Endothelial cell (in vitro differentiated cells): ENCODE measurements at places on chromosomes 1 and 21.

DNA sequence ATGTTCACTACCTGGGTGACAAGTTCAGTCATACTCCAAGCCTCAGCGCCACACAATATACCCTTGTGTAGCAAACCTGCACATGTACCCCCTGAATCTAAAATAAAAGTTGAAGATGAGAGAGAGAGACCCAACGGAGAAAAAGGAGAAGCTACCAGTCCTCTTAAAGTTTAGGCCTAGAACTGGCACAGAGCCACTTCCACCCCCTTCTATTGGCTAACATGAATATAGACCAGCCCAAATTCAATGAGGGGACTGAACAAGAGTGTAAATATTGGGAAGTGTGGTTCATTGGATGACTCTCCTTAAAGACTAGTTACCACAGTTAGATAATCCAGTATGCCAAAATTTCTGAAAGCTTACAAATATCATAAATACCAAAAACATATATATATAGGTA, 139.9 kb upstream of the ATP1B1 start:
- no peak for DNase-seq

- DNase-seq, result peak; percentile 76
Measured at GRCh38 chr1:36609241-36610027, 126.7 kb upstream of the CSF3R start.

- no peak for DNase-seq
Measured at GRCh38 chr1:178679237-178679636, 45.8 kb upstream of the RALGPS2 start.

DNA sequence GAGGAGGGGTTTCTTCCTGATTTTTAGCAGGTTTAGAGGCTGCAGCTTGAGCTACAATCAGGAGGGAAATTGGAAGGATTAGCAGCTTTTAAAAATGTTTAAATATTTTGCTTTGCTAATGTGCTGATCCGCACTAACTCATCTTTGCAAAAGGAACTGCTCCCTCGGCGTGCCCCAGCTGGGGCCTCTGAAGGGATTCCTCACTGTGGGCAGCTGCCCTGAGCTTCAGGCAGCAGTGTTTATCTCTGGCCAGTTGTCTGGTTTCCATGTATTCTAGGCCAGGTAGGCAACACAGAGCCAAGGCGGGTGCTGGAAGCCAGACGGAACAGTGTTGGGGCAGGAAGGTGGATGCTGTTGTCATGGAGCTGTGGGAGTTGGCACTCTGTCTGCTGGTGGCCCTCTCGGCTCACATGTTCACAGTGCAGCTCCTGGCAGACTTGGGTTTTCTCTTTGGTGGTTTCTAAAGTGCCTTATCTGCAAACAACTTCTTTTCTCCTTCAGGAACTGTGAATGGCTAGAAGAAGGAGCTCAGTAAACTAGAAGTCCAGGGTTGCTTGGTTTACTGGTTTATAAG, 18.9 kb downstream of the NECAP2 start:
- no peak for DNase-seq

DNA sequence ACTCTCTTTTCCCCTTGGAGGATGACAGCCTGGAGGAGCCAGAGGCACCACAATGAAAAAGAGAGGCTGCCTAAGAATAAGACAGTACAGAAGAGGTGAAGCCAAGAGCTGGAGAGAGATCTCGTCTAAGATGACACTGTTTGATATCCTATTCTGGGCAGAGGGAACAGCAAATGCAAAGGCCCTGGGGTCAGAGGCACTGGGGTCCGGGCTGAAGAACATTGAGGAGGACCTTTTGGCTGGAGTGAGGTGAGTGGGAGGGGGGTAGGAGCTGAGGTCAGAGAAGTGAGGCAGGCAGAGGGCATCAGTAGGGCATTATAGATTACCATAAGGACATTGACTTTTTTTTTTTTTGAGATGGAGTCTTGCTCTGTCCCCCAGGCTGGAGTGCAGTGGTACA, 19.3 kb upstream of the TMEM51 start:
- DNase-seq, result no peak

GRCh38 chr1:93437976-93438605, 9.8 kb upstream of the FNBP1L start:
- DNase-seq, result no peak

DNA sequence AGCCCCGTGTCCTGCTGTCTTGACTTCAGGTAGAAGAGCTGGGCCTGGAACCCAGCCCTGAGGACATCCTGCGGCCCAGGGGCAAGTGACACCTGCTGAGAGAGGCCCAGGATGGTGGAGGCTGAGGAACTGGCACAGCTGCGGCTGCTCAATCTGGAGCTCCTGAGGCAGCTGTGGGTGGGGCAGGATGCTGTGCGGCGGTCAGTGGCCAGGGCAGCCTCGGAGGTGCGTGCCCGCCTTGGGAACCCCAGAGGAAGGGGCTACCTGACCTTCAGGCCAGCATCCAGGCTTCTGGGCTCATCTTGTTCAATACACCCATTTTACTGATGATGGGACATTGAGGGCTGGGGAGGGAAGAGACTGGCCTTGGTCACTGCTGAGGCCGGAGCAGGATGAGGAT, 2.3 kb downstream of the MIIP start:
- no peak for DNase-seq

GRCh38 chr1:218760601-218761570, 412.8 kb upstream of the LYPLAL1 start:
- DNase-seq, result no peak

DNA sequence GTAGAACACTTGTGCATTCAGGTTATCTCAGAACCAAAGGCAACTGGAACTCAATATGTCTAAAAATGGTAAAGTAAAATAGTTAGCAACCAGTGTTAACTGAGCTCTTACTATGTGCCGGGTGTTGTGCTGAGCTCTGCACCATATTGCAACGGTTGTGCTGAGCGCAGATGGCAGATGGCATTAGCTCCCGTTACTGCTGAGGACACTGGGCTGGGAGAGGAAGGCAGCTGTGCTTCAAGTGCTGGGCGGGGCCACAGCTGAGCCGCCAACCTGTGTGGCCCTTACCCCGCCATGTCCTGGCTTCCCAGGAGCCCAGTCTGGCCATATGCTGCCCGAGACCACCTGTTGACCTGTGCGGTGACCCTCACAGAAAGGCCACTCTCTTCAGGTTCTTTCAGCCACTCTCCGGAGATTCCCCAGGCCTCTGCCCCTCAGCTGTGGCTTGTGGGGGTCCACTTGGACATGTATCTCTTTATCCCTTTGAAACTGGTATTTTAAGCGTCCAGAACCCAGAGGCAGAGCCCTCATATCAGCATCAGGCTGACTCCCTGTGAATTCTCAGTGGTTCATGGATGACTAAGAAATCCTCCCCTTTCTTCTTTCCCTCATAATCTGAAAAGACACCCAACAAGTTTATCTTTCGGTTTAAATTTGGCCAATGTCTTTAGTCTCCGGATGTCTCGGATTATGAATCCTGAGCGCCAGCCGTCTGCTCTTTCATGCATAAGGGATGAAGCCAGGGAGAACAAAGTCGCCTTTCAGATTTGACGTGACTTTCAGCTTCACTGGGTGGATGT, 26.4 kb downstream of the LDLRAP1 start:
- no peak for DNase-seq

DNA sequence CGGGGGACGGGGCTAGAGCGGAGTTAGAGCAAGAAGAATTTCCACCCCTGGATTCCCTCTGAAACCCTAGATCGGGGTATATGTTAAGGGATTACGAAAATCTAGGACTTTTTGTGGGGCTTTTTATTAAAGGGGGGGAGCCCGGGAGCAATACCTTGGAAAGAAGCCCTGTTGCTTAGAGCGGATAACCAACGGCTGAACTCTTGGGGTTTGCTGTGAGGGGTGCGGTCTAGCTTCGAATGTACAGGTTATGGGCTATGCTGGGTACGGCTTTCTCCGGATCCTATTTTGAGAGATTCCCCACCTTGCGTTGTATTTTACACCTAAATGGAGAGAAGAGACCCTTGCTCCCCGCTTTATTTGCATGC, 626 bp downstream of the DYRK3 start:
- DNase-seq, result no peak

- no peak for DNase-seq
Measured at GRCh38 chr1:15714406-15715136, 21.5 kb upstream of the SLC25A34 start.

DNA sequence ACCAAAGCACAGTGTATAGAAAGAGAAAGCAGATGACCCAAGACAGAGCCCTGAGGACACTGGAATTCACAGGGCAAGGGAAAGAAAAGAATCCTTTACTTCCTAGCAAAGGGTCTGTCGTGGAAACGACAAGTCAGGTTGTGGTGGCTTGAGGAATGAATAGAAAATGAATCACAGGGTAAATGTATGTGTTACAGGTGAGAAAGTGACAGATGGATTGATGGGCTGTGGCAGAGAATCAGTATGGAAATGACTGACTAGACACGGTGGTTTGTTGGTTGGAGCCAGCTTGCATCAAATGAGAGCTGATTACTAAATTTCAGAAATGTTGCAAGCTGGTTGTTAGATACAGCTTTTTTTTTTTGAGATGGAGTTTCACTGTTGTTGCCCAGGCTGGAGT, 46.9 kb downstream of the PTP4A2 start:
- DNase-seq, result no peak

DNA sequence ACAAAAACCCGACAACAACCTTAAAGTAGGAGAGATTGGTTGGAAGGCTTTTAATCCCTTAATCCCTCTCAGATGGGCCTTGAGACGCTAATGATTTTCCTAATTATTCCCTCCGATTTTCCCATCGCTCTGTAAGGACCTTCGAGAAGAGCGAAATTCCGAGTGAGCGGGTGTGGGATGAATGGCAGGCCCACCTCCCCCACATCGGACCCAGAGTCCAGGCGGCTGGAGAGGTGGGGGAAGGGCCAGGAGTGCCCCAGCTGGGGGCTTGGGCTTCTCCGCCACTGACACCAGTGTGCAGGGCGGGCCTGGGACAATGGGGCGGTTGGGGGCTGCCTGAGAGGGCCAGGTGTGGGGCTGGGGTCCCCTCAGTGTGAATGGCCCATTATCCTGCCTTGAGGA, 23.4 kb downstream of the RHBG start:
- DNase-seq, result no peak

DNA sequence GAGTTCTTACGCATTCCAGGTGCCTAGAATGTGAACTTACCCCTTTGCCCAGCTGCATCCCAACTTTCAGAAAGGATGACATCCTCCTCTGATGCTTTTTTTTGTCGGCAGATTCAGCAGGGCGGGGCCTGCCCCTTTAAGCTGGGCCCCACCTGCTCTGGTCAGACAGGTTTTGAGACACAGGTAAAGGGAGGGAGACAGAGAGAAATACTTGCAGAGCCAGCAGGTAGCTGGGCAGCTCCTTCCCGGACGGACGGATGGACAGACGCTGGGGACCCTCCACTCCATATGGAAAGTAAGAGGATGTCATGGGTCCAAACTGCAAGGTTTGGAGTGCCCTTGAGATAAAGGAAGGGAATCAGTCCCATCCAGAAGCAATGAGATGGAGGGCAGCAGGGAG, at the start of gene TMEM79:
TSS of gene TMEM79 (plus strand) at position 214 of the 400 bp plus-strand sequence. CDS start 902 bp downstream, outside the sequence.
- DNase-seq, result no peak

GRCh38 chr1:107842241-107842640, 122.7 kb downstream of the VAV3 start:
- DNase-seq, result no peak

- no peak for DNase-seq
Measured at GRCh38 chr1:93905734-93906133, 3.5 kb downstream of the GCLM start.

- DNase-seq, result no peak
Measured at GRCh38 chr21:40377135-40377534, 469.8 kb downstream of the DSCAM start.

GRCh38 chr1:41480204-41481108, 4.0 kb downstream of the EDN2 start:
- DNase-seq, result no peak

DNA sequence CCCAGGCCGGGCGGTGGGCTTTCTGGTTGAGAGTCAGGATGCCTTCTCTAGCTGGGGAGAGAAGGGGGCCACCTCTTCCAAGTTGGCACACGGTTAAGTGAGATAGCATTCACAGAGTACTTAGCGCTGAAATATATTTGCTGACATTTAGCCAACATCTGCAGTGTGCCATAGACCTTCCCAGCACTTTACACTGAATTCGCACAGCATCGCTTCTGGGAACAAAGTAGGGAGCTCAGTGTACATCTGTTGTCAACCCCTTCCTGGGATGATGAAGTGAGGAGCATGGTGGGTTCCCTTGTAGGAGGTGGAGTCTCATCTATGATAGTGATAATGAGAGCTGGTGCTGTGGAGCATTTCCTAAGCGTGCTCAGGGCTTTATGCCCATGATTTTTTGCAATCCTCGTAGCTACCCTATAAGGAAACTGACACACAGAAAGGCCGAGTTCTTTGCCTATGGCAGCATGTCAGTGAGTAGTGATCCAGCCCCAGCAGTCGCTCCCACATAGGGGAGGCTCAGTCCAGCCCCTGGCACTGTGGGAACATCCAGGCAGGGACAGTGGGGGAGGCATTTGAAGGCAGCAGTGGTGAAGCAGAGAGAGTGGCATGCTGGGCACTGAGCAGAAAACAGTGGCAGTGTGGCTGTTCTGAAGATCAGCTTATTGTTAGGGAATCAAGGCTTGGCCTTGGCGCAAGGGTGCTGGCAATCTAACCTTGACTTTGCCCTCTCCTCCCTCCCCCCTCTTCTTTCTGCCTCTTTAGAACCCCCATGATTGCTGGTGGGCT, 176.2 kb downstream of the PGBD5 start:
- no peak for DNase-seq

GRCh38 chr1:9905010-9905409, 5.1 kb downstream of the CTNNBIP1 start:
- DNase-seq, result no peak

GRCh38 chr1:52927212-52928014, at the start of gene SCP2:
TSS of gene SCP2 (plus strand) at chr1:52927276. CDS start at chr1:52927397, 121 bp downstream.
- peak; percentile 64 for DNase-seq

GRCh38 chr1:7458946-7459345, 312.1 kb upstream of the VAMP3 start:
- no peak for DNase-seq

GRCh38 chr1:246106342-246106763, 400.7 kb downstream of the SMYD3 start:
- no peak for DNase-seq

- no peak for DNase-seq
Measured at GRCh38 chr1:77639056-77639455, 43.4 kb downstream of the ZZZ3 start.

- DNase-seq, result no peak
Measured at GRCh38 chr1:70503358-70503757, 92.3 kb downstream of the CTH start.

- DNase-seq, result no peak
Measured at GRCh38 chr1:5953386-5953785, 38.8 kb downstream of the NPHP4 start.

GRCh38 chr1:79852004-79852403, 845.5 kb upstream of the ADGRL4 start:
- DNase-seq, result no peak

DNA sequence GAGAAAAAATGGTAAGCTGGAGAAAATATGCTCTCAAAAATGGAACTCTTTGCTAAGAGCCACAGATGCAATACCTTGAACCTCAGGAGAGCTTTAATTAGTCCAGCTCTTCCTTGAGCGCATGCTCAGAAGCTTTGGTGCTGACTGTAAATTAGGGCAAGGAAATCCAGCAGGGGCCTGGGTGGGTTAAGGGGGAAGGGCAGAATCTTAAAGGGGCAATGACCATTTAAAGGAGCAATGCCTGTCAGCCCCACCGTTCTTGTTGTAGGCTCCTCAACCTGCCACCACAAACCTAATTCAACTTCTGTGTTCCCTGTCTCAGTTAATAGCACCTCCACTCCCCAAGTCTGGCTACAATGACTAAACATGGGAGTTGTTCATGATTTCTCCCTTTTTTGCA, 6.8 kb upstream of the SLC22A15 start:
- DNase-seq, result peak; percentile 45

GRCh38 chr1:106986603-106987002, 69.9 kb upstream of the PRMT6 start:
- DNase-seq, result no peak
